GM12878 (cell line): ENCODE measurements at places on chromosomes 6 and 20. TPM values are rescaled to one million over a fixed set of nuclear protein-coding genes. Genes with fewer than 3 reads are reported as not detected.

The MEA1 gene
- polyA plus RNA-seq = 132 and 136 TPM in 2 replicates

The CCND3 gene
- polyA plus RNA-seq = 51.7 and 86.4 TPM in 2 replicates

The PHACTR1 gene
- 36.9 and 38.2 TPM in 2 replicates for polyA plus RNA-seq

The CDKN1A gene
- 604 and 628 TPM in 2 replicates for polyA plus RNA-seq

The TMEM14A gene
- 77.1 and 81.4 TPM in 2 replicates for polyA plus RNA-seq

The PDE7B gene
- polyA plus RNA-seq = not detected in 2 replicates

The PROKR2 gene
- not detected in 2 replicates for polyA plus RNA-seq

DNA sequence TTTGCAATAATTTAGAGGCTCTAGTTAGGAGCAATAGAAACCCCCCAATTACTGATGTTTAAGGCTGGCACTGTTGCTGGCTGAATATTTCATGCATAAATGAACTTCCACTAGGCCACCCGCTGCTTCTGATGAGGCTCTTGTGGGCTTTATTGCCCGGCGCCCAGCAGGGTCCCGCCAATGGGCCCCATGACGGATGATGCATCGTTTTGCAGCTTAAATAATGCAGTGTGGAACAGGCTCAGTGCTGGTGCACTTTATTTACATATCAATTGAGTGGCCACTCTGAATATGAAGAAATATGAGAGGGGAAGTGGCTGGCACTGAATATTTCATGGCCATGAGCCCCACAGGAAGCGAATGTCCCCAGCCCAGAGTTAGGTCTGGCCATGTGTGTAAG lies 155.3 kb upstream of the MAFB start:
- DNase-seq = no peak

DNA sequence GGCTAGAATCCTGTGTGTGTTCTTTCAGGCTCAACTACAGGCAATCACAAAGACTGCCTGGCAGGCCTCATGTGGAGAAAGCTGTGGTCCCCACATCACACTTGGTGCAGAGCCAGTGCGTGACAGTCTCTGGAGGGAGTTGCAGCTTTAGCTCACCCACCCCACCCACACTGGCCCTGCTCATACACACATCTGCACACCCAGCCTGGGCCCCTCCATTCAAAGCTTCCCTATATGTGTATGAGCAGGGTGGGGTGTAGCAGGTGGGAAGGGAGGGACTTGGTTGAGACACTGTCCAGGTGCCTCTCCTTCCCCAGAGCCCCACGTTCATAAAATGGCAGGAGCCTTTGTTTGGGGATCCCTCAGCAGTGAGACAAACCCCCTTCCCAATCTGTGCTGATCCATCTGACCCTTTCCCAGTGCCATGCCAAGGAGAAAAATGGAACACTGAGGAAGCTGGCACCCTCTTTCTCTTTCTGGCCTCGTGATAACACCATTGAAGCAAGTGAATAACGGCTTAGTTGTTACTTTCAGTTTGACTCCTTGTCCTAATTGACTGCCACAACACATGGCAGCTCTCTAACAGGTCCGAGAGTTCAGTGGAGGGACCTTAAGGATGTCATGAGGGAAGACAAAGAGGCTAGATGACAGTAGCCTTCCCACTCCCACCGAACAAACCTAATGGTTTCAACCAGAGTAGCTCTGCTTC lies 53.8 kb upstream of the NRSN1 start:
- no peak for DNase-seq

- no peak for DNase-seq
Observed at GRCh38 chr6:155813548-155813947, 357.9 kb upstream of the NOX3 start.

DNA sequence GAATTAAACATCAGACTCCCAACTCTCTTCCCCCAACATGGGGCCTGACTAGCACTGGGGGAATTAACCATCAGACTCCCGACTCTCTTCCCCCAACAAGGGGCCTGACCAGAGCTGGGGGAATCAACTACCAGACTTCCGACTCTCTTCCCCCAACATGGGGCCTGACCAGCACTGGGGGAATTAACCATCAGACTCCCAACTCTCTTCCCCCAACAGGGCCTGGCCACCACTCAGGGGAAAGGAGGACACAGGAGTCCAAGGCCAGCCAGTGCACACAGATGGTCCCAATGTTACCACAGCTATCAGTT lies 13.1 kb downstream of the CST7 start:
- DNase-seq = no peak

DNA sequence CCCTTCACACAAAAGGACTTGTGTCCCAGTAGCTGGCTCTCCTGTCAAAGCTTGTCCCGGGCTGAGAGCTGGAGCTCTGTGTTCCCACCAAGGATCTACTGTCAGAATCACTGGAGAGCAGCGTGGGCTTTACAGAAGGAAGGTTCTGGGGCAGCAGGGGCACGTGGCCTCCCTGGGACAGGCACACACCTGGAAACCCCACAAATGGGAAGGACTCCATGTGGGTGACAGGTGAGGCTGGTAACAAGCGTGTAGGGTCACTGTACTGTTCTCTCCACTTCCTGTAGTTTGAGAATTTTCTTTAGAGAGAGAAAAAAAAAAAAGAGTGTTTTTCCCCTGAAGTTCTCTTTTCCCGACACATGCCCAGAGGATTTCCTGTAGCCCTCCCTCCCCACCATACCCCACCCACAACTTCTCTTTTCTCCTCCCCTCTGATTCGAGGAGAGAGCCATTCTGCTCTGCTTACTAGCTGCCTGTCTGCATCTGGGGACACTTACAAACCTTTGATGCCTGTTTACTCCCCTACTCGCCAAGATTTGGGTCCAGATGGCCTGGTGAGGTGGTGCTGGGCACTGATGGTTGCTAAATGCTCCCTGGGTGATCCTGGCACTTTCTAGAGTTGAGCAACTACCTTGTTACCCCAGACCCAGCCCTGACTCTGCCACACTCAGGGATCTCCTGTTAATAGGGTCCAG lies 84.1 kb upstream of the SIRPA start:
- no peak for DNase-seq

GRCh38 chr6:34709386-34709785 lies 12.8 kb upstream of the ILRUN start:
- DNase-seq = no peak

- DNase-seq = no peak
Observed at GRCh38 chr20:64039293-64040160, 3.5 kb downstream of the C20orf204 start.

The BNIP5 gene
- polyA plus RNA-seq = not detected in 2 replicates

- DNase-seq = no peak
Observed at GRCh38 chr20:51560550-51561307, 18.2 kb upstream of the NFATC2 start.

GRCh38 chr20:38454556-38455473 lies 17.8 kb upstream of the RALGAPB start:
- DNase-seq = no peak

GRCh38 chr6:143685653-143686052 lies 7.9 kb downstream of the PHACTR2 start:
- DNase-seq = no peak

The KIF13A gene
- not detected in 2 replicates for polyA plus RNA-seq

- no peak for DNase-seq
Observed at GRCh38 chr6:105500693-105501092, 97.8 kb upstream of the PREP start.

GRCh38 chr20:41161886-41162285 lies 24.5 kb downstream of the PLCG1 start:
- no peak for DNase-seq

GRCh38 chr6:158439255-158439654 lies 120.6 kb upstream of the TMEM181 start:
- DNase-seq = peak; percentile 72

- no peak for DNase-seq
Observed at GRCh38 chr6:33799454-33800113, 4.2 kb downstream of the MLN start.

DNA sequence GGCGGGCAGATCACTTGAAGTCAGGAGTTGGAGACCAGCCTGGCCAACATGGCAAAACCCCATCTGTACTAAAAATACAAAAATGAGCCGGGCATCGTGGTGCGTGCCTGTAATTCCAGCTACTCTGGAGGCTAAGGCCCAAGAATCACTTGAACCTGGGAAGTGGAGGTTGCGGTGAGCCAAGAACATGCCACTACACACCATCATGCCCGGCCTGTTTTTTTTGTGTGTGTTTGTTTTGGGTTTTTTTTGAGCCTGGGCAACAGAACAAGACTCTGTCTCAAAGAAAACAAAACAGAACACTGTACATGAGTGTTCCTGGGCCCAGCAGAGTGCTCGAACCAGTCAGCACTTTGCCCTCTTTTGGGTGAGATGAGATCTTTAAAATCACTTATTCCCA lies 159.1 kb downstream of the MTHFD1L start:
- no peak for DNase-seq

- DNase-seq = no peak
Observed at GRCh38 chr6:136146130-136146529, 104.0 kb downstream of the MTFR2 start.

- DNase-seq = no peak
Observed at GRCh38 chr6:102885165-102885564, 1491.7 kb downstream of the GRIK2 start.

The PPIL6 gene
- polyA plus RNA-seq = 0.17 and 0.22 TPM in 2 replicates

The ADTRP gene
- 0.84 and 1.2 TPM in 2 replicates for polyA plus RNA-seq

- DNase-seq = no peak
Observed at GRCh38 chr20:48795732-48796131, 32.1 kb downstream of the PREX1 start.
